ENCODE measurements at places on chromosomes 11 and 22.
A peak's percentile ranks its signal among the peaks of the same experiment; 100 is the strongest.

DNA sequence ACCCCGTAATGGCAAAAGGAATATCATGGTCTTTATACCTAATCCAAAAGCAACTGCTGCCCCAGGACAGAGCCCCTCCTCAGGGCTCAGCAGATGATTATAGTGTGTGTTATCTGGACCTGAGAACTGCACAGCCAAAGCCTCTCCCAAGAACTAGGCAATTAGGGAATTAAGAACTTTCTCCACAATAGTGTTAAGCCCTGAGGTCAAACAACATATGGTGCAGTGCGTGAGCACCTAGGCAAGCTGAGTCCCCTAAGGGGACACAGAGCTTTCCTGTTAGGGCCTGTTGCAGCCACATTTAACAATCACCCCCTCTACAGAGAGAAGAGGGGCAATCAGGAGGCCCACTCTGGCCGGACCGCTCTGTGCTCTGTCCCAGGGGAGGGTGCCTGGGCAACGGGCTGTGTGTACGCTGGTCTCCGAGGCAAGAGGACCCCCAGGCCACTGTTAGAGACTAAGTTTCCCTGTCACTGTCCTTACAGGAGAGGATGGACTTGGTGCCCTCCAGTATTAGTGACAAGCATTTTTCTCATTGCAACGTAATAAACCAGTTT lies 1.4 kb upstream of the KCNJ5 start:
- H3K36me3 ChIP-seq: no peaks in the 10 kb centered on the region
- H3K27ac ChIP-seq: no peak overlapping the region
- H3K4me1 ChIP-seq: peaks cover 30% of the 10 kb centered on the region
- peaks cover 49% of the 10 kb centered on the region for H3K27me3 ChIP-seq

GRCh38 chr11:79097246-79097875 lies 343.5 kb downstream of the TENM4 start:
- no peaks in the 10 kb centered on the region for H3K36me3 ChIP-seq
- DNase-seq: no peak
- peaks cover 79% of the 10 kb centered on the region for H3K4me1 ChIP-seq
- H3K27ac ChIP-seq: peak overlapping the region; percentile 96
- H3K27me3 ChIP-seq: no peaks in the 10 kb centered on the region

DNA sequence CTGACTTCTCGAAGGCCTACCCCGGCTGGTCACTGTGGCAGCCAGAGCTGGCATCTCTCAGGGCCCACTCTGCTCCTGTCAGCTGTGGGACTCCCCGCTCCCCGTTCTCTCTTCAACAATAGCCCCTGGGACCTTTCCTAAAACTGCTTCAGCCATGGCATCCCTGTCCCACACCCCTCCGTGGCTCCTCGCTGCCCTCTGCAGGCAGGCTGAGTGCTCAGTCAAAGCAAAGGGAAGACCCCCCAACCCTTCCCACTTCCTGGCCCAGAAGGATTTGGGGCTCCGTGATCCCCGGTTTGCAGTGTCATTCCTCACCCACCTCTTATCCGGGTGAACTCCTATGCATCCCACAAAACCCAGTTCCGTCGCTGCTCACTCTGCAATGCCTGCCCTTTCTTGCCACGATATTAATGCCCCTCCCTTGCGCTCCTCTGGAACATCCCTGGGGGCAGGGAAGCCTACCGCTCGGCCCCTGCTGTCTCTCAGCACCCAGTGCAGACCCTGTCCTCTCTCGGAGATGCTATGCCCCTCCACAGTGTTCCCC lies 1.6 kb upstream of the TH start:
- no peak overlapping the region for H3K4me3 ChIP-seq
- H3K27me3 ChIP-seq: no peaks in the 10 kb centered on the region
- H3K36me3 ChIP-seq: no peaks in the 10 kb centered on the region
- peaks cover 5% of the 10 kb centered on the region for H3K4me1 ChIP-seq
- DNase-seq: no peak

GRCh38 chr22:46008291-46008690 lies 31.3 kb upstream of the WNT7B start:
- H3K36me3 ChIP-seq: peaks cover 2% of the 10 kb centered on the region
- DNase-seq: no peak
- H3K27ac ChIP-seq: peak overlapping the region; percentile 95
- H3K27me3 ChIP-seq: no peaks in the 10 kb centered on the region
- peaks cover 25% of the 10 kb centered on the region for H3K4me1 ChIP-seq

- H3K27ac ChIP-seq: no peak overlapping the region
- H3K4me1 ChIP-seq: peaks cover 7% of the 10 kb centered on the region
- no peak for DNase-seq
Measured at GRCh38 chr11:131762346-131763110, 392.1 kb downstream of the NTM start.

GRCh38 chr11:134555510-134555909 lies 143.5 kb upstream of the B3GAT1 start:
- H3K4me1 ChIP-seq: peaks cover 11% of the 10 kb centered on the region
- H3K27me3 ChIP-seq: peaks cover 4% of the 10 kb centered on the region
- no peak overlapping the region for H3K4me3 ChIP-seq
- no peaks in the 10 kb centered on the region for H3K36me3 ChIP-seq

- no peak overlapping the region for H3K27ac ChIP-seq
- H3K27me3 ChIP-seq: no peaks in the 10 kb centered on the region
- peaks cover 80% of the 10 kb centered on the region for H3K4me1 ChIP-seq
- H3K36me3 ChIP-seq: no peaks in the 10 kb centered on the region
- no peak for DNase-seq
Measured at GRCh38 chr11:2693271-2694261, 6.2 kb downstream of the KCNQ1OT1 start.

- H3K27me3 ChIP-seq: no peaks in the 10 kb centered on the region
- DNase-seq: no peak
- no peak overlapping the region for H3K4me3 ChIP-seq
- H3K4me1 ChIP-seq: no peaks in the 10 kb centered on the region
- no peak overlapping the region for H3K27ac ChIP-seq
Measured at GRCh38 chr11:78753297-78753696, 178.6 kb upstream of the NARS2 start.

DNA sequence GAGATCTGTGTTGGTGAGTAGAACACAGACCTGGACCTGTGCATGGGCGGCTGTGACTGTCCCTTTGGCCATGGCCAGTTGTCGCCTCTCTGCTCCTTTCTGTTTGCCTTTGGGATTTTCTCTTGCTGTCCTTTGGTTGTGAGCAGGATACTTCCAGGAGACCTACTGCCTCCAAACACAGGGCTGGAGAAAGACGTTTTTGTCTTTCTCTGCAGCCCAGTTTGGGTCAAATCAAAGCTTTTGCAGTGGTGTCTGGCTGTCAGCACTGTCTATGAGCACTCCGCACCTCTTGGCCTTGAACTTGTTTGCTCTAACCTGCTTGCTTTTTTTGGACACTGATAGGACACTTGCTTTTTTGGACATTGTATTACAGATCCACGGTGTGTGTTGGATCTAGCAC lies 108.9 kb upstream of the SORL1-AS1 start:
- no peak overlapping the region for H3K27ac ChIP-seq
- no peak overlapping the region for H3K4me3 ChIP-seq
- peaks cover 11% of the 10 kb centered on the region for H3K4me1 ChIP-seq
- H3K27me3 ChIP-seq: no peaks in the 10 kb centered on the region
- peaks cover 11% of the 10 kb centered on the region for H3K36me3 ChIP-seq

GRCh38 chr11:96306933-96307775 lies 35.8 kb downstream of the MAML2 start:
- H3K27ac ChIP-seq: peak overlapping the region; percentile 99
- H3K4me1 ChIP-seq: peaks cover 86% of the 10 kb centered on the region
- peak; percentile 61 for DNase-seq
- no peaks in the 10 kb centered on the region for H3K36me3 ChIP-seq

DNA sequence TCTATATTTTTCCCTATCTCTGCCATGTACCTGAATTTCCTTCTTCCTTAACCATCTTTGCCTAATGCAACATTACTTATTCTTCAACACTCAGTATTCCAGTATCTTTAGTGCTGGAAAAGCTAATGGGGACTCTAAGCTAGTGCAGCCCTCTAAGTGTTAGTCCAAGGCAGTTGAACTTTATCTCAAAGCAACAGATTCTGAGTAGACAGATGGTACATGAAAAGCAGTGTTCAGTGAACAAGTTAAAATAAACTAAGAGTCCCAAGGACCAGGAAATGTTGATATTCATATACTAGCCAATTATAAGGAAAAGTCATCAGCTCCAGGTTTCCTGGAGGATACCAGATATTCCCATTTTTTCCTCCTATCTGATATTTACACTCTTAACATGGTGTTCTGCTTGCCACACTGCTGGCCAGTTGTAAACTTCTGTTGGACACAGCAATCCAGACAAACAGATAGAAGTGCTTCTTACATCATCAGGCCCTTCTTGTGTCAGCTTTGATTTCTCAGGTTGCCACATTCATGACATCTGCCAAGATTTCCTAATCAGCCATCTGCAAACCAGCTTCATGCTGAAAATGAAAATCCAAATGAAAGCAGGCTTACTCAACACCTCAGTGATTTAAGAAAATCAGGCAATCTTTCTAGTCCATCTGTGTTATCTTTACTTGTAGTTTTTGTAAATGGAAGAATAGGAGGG lies 255.9 kb upstream of the POU2AF2 start:
- H3K4me1 ChIP-seq: peaks cover 5% of the 10 kb centered on the region
- H3K4me3 ChIP-seq: no peak overlapping the region
- H3K27me3 ChIP-seq: peaks cover 6% of the 10 kb centered on the region

DNA sequence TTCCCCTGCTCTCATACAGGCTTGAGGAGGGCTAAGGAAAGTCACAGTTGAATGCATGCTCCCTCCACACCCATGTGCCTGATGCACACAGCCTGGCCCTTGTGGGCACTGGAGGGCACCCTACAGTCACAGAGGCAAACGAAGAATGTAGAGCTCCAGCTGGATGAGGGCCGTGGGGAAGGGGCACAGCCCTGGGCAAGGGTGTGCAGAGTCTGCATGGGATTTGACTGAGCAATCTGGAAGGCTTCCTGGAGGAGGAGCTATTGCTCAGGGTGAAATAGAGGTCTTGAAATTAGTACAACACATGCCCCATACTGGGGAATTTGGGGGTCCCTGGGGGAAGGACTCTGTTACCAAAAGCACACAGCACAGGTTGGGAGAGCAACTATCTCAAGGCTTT lies 64.0 kb downstream of the KCNQ1 start:
- DNase-seq: no peak
- no peaks in the 10 kb centered on the region for H3K4me1 ChIP-seq
- H3K27ac ChIP-seq: no peak overlapping the region
- peaks cover 63% of the 10 kb centered on the region for H3K27me3 ChIP-seq
- H3K36me3 ChIP-seq: no peaks in the 10 kb centered on the region
- no peak overlapping the region for H3K4me3 ChIP-seq

DNA sequence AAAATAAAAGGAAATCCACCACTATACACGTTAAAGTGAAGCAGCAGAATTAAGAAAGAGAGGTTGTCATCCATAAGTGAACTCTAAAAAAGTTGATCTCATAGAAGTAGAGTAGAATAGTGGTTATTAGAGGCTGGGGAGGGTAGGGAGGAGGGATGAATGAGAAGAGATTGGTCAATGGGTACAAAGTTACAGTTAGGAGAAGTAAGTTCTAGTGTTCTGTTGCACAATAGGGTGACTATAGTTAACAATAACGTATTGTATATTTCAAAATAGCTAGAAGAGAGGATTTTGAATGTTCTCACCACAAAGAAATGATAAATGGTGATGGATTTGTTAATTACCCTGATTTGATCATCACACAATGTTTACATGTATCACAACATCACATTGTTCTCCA lies 72.0 kb downstream of the CD82 start:
- H3K36me3 ChIP-seq: peaks cover 3% of the 10 kb centered on the region
- peaks cover 23% of the 10 kb centered on the region for H3K4me1 ChIP-seq
- H3K27ac ChIP-seq: no peak overlapping the region
- no peak for DNase-seq
- no peak overlapping the region for H3K4me3 ChIP-seq

DNA sequence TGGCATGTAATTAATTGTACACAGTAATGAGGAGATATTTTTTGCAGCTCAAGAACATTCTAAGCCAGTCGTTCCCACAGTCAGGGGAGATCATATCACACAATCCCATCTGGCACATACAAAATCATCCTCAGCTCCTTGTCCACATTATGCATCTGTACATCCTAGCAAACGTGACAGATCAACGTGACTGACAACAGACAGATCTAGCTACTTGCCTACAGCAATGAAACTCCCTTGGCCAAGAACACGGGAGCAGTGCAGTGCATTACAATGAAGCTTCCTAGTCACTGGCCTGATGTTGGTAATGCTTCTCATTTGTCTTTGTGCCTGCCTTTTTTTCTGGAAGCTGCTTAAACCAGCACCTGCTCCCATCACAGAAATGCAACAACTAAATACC lies 24.5 kb upstream of the GUCY1A2 start:
- H3K36me3 ChIP-seq: peaks cover 4% of the 10 kb centered on the region
- peaks cover 6% of the 10 kb centered on the region for H3K4me1 ChIP-seq

DNA sequence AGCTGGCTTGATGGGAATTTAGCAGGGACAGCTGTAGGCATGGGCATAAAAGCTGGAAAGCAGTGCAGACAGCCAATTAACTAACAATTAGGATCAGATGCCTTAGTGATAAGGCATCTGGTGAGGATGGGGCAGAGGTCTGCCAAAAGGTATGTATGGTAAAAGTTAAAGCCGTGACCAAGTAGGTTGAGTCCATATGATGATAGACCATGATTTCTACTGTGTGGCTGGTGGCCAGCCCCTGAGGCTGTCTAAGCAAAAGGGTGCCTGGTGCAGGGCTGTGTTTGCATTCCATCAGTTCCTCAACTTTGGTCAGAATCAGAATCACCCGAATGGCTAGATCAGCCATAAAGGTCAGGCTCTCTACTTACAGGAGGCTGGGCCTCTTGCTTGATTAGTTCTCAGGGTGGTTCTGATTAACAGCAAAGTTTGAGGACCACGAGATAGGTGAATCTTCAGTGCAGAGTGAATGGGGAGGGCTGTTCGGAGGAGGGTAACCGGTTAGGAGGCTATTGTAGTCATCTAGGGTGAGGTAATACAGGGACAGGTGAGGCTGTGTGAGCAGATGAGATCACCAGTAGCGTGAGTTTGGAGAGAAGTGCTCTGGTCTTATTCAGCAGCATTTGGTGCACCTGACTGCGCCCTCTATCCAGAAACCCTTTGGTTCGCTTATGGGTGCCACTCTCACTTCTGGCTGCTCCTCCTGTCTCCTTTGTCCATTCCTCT lies 27.2 kb downstream of the PPFIBP2 start:
- H3K27ac ChIP-seq: peak overlapping the region; percentile 27
- no peak for DNase-seq
- no peaks in the 10 kb centered on the region for H3K27me3 ChIP-seq
- H3K4me1 ChIP-seq: peaks cover 71% of the 10 kb centered on the region
- H3K4me3 ChIP-seq: no peak overlapping the region
- H3K36me3 ChIP-seq: peaks cover 2% of the 10 kb centered on the region

GRCh38 chr22:41732096-41732772 lies 32.9 kb downstream of the MEI1 start:
- no peaks in the 10 kb centered on the region for H3K27me3 ChIP-seq
- no peaks in the 10 kb centered on the region for H3K4me1 ChIP-seq
- no peaks in the 10 kb centered on the region for H3K36me3 ChIP-seq
- DNase-seq: no peak

- no peak overlapping the region for H3K4me3 ChIP-seq
- no peaks in the 10 kb centered on the region for H3K36me3 ChIP-seq
- H3K4me1 ChIP-seq: peaks cover 11% of the 10 kb centered on the region
Measured at GRCh38 chr22:47032091-47032943, 269.9 kb downstream of the TBC1D22A start.

DNA sequence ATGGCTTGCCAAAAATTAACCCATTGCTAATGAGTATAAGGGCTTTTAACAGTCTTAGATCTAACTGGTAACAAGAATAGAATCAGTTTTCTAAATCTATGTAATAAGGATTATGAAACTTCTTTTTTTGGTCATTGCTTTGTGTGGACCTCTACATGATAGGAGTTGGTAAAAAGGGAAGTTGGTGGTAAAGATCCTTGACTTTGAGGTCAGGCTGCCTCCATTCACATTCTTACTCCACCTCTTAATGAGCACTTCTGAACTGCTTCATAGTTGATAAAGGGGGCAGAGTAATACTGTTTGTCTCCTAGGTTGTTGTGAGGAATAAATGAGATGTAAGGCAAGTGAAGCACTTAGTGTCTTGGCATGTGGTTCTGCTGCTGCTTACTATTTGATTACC lies 10.6 kb downstream of the EIF3M start:
- DNase-seq: no peak
- H3K27me3 ChIP-seq: no peaks in the 10 kb centered on the region
- peaks cover 21% of the 10 kb centered on the region for H3K4me1 ChIP-seq
- no peak overlapping the region for H3K4me3 ChIP-seq
